ENCODE measurements at places on chromosomes 4 and X. TPM values are rescaled to one million over a fixed set of nuclear protein-coding genes. Genes with fewer than 3 reads are reported as not detected.

DNA sequence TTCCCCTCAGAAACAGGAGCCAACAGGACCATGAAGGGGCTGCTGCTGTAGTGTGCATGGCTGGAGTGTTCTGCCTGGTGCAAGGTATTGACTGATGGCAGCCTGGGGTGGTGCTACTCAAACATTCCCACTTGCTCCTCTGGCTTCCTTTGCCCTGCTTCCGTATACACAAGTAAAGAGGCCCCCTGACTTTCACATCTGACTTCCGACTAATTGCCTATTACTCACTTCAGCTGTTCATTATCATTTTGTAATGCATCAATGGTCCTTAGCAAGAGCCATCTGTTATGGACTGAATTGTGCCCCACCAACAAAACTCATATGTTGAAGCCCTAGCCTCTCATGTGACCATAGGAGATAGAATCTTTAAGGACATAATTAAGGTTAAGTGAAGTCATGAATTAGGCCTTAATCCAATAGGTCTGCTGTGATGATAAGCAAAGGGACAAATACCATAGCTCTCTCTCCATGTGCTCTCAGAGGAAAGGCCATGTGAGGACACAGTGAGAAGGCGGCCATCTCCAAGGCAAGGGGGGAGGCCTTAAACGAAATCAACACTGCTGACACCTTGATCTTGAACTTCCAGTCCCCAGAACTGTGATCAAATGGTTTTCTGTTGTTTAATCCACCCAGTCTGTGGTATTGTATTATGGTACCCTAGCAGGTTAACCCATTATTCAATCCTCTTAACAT, 122.5 kb upstream of the CLNK start:
- no peak for DNase-seq

DNA sequence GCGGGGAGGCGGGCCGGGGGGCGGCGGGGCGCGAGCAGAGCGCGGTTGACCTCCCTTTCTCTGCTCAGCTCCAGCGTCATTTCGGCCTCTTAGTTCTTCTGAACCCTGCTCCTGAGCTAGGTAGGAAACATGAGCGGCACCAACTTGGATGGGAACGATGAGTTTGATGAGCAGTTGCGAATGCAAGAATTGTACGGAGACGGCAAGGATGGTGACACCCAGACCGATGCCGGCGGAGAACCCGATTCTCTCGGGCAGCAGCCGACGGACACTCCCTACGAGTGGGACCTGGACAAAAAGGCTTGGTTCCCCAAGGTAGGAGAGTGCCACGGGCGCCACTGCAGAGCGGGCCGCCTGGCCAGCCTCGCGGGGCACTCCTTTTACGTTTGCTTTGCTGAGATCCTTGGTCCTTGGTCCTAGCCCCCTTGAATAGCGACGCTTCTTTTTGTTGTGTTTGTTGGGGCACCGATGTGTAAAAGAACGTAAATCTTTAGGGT, at the start of gene HTATSF1:
Gene HTATSF1, plus strand, starts transcription at position 37 of the 497 bp plus-strand sequence. Its CDS starts 93 bp downstream, at position 130.
- DNase-seq = no peak

DNA sequence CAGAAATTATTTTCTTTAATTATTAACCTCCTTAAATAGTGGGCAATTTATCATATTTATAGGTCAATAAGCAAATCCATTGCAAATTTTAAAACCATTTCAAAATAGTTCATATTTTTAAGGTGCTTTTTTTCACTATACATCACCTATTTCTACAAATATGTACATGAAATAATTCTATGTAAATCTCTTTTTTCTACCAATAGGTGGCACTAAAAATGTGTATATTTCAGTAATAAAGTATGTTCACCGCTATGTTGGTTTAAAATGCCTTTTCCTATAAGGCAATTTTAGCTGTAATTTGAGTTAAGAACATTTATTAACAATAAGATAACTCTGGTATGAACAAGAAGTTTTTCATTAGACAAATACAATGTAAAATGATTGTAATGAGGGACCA, 672.2 kb downstream of the KCTD8 start:
- DNase-seq = no peak

DNA sequence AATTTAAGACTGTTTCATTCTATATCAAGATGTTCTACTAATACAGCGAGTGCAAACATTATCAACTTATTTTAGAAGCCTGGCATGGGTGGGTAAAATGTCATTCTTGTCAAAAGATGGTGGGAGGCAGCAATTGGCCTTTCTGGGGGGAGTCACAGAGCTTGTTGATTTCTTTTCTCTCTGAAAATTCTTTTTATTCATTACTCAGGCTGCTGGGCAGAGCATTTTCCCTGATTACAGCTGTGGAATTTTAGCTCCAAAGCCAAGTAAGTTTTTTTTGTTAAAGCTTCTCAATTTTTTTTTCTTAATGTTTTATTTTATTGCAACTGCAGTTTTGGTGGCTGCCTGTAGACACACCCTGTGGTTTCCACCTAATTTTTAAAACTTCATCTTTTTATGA, 50.4 kb downstream of the GPC4 start:
- DNase-seq = no peak

GRCh38 chrX:102739657-102740056, 19.1 kb downstream of the GPRASP3 start:
- no peak for DNase-seq

DNA sequence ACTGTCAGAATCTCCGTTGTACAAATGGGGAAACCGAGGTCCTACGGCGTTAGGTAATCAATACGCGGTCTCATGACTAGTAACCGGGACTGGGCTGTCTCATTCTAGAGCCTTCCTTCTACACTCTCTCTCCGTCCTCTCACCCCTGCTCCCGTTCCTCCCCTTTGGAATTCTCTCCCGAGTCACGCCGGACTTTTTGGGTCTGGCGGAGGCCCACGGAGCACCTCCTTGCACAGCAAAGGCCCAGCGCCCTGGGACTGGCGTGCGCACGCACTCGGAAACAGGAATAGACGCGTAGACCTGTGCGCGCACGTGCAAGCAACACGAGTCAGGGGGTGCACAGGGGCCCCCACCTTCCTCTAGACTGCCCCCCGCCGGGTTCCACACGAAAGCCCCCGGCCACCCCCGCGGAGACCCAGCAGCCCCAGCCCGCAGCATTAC, 361 bp downstream of the QDPR start:
- peak; percentile 57 for DNase-seq

- no peak for DNase-seq
Measured at GRCh38 chr4:66876946-66877345, 668.4 kb downstream of the CENPC start.

- no peak for DNase-seq
Measured at GRCh38 chr4:174357321-174357720, 73.6 kb downstream of the CEP44 start.

GRCh38 chr4:98994474-98995182, 893 bp upstream of the METAP1 start:
- DNase-seq = no peak

DNA sequence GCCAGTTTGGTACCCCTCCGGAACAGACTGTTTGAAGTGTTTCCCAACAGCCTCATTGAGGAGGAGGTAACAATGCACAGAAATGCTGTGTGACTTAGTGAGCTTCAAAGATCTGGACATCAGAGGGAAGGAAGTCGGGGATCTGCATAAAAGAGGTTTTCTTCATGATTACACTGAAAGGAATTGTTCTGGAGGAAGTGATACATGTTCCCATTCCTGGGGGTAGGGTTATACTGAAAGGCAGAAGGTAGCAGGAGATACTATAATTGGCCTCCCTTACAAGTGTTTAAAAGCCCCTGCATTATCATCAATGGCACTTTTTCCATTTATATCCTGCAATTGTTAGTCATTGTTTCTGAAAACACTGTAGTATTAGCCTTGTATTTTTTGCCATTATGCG, 94.0 kb upstream of the DKK2 start:
- no peak for DNase-seq

DNA sequence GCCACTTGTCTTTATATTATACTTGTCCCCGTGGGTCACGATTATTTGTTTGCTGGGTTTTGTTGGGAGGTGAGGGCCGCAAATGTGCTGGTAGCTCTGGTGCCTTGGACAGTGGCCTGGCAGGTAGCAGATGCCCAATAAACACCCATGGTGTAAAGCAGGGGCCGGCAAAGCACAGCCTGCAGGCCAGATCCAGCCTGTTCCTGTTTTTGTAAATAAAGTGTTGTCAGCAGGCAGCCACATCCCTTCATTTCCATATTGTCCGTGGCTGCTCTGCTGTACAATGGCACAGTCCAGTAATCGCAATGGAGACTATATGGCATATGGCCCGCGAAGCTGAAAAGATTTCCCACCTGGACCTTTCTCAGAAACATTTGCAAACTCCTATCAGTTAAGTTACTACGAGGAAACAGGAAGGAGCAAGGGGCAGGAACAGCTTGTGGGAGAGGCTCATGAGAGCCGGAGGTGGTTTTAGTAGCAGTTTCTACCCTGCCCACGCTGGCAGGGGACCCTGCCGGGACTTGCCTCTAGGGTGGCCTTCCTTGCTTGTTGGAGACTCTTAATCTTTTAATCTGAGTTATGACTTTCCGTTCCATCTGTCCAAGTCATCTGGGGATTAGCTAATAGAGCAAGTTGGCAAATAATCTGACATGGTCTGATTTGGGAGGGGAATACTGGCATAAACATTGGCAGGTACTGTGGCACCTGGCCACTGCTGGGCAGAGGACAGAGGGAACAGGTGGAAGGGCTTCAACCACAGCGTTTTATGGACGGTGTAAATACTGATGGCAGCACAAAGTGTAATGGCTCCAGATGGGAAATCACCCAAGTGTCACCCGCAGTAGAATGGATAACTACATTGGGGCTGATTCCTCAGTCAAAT, 19.6 kb downstream of the CLCN4 start:
- DNase-seq = no peak

- no peak for DNase-seq
Measured at GRCh38 chr4:184856277-184856609, 30.5 kb upstream of the ACSL1 start.

GRCh38 chr4:130814896-130815295, 1718.9 kb downstream of the C4orf33 start:
- DNase-seq = no peak

DNA sequence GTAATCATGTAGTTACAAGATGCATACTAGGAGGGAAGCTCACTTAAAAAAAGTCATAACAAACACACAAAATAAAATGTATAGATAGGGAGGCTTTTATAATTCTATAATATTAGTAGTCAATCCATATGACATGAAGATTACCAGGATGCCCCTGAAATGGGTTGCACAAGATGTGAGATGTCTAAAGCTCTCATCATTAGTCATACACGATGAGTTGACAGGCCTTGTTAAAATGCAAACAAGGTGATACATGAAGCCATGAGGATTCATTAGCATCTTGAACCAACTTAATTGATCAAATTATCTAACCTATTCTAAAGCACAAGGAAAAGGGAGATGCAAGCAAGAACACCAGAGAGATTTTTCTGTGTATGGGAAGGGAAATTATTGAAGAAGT, 470.2 kb downstream of the IQCM start:
- no peak for DNase-seq

- DNase-seq = no peak
Measured at GRCh38 chrX:40571600-40571999, 9.2 kb upstream of the ATP6AP2 start.

CACNA1F gene
- total RNA-seq = 0.33 TPM

MAP9 gene
- total RNA-seq = 4.2 TPM

NIPAL1 gene
- total RNA-seq = 0.62 TPM

PAGE4 gene
- not detected for total RNA-seq

EMCN gene
- not detected for total RNA-seq

ADGRA3 gene
- 3.2 TPM for total RNA-seq

SFRP2 gene
- total RNA-seq = not detected

MGAT4D gene
- not detected for total RNA-seq

ARHGAP24 gene
- not detected for total RNA-seq

FGFRL1 gene
- 10.5 TPM for total RNA-seq

FAM47A gene
- total RNA-seq = not detected

Measured in activated CD4-positive, alpha-beta T cell treated with anti-CD3 and anti-CD28 coated beads, Interleukin-2, amount 10 ng/mL, durations not matched to agents 7 days and 5 days (primary cell).